CD4-positive, alpha-beta T cell (primary cell): ENCODE measurements at places on chromosomes 12 and 14.

DNA sequence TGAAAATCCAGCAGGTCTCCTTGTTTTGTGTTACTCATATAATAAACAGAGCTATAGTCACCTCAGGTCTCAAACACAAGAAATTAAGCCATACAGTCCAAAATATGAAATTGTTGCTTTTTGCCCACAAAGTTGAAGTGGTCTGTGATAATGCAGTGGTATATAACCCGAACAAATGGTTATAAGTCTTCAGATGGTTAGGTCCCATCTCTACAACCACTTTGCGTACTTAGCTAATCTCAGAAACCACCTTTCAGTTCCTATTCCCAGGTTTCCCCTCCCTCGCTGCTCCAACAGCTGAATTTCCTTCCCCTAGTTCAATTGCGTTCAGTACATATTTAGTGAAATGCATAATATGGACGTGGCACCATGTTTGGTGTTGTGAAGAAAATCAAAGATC, 3.3 kb upstream of the KCNA5 start:
- H3K4me3 ChIP-seq: no peak overlapping the region
- no peaks in the 10 kb centered on the region for H3K4me1 ChIP-seq
- H3K27ac ChIP-seq: no peak overlapping the region
- H3K36me3 ChIP-seq: no peaks in the 10 kb centered on the region
- H3K27me3 ChIP-seq: peaks cover 14% of the 10 kb centered on the region

DNA sequence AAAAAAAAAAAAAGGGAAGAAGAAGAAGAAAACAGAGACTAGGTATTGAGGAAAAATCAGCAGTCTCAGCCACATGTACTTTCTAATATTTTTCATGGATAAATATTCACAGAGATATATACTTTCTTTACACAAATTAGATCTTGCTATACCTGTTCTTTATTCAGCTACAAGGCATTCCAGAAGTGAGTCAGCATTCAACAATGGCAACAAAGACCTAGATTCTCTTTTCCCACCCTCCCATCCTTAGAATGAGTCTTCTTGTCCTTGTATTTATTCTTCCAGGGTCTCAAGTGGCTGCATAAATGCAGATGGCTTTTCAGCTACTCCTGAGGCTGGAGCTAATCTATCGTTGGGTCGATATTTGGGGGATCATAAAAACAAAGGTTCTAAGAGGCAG, 93.0 kb downstream of the NT5DC3 start:
- H3K4me3 ChIP-seq: no peak overlapping the region
- H3K27ac ChIP-seq: no peak overlapping the region
- no peak for DNase-seq
- H3K36me3 ChIP-seq: no peaks in the 10 kb centered on the region
- no peaks in the 10 kb centered on the region for H3K4me1 ChIP-seq
- H3K27me3 ChIP-seq: no peaks in the 10 kb centered on the region

- no peak overlapping the region for H3K4me3 ChIP-seq
- DNase-seq: no peak
- H3K36me3 ChIP-seq: peaks cover 51% of the 10 kb centered on the region
- H3K27me3 ChIP-seq: no peaks in the 10 kb centered on the region
Observed at GRCh38 chr14:77554207-77554606, 55.6 kb upstream of the ISM2 start.

- no peak for DNase-seq
- H3K27me3 ChIP-seq: no peaks in the 10 kb centered on the region
- H3K27ac ChIP-seq: peak overlapping the region; percentile 44
- H3K36me3 ChIP-seq: peaks cover 21% of the 10 kb centered on the region
- H3K4me1 ChIP-seq: peaks cover 93% of the 10 kb centered on the region
- no peak overlapping the region for H3K4me3 ChIP-seq
Observed at GRCh38 chr12:64653123-64653522, 42.8 kb downstream of the RASSF3 start.

- H3K27ac ChIP-seq: no peak overlapping the region
- H3K27me3 ChIP-seq: no peaks in the 10 kb centered on the region
- H3K4me3 ChIP-seq: no peak overlapping the region
- H3K36me3 ChIP-seq: peaks cover 45% of the 10 kb centered on the region
Observed at GRCh38 chr14:101927859-101928258, 36.5 kb upstream of the DYNC1H1 start.

DNA sequence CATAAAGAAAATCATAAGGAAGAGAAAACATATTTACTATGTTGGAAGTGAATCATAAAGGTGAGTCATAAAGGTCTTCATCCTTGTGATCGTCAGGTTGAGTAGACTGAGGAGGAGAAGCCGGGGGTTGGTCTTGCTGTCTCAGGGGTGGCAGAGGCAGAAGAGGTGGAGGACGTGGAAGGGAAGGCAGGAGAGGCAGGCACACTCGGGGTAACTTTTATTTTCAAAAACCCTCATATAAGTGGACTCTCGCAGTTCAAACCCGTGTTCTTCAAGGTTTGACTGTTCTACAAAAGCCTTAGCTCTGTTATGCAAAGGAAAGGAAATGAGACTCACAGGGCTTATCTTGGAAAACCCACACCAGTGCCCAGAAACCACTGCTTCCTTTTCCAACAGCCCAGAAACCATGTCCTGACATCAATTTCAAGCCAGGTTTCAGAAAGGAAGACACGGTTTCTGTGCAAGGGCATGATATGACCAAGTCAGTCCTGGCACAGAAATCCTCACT, 14.0 kb downstream of the SMCO2 start:
- H3K27ac ChIP-seq: no peak overlapping the region
- no peaks in the 10 kb centered on the region for H3K4me1 ChIP-seq

DNA sequence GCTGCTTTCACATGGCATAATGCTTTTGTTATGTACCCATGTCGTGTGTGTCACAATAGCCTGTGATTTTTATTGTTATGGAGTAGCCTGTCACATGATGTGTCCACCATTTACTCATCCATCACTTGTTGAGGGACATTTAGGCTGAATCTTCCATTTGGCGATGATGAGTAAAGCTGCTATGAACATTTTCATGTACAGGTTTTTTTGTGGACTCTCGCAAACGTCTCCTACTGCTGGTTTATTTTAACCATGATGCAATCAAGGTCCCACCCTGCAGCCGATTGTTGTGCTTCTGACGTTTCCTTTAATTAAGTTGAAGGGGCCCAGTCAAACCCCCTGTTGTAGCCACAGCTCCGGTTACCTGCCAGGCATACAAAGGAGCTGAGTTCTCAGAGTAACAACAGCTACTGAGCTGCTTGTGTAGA, 63.2 kb downstream of the ZNF664 start:
- no peak overlapping the region for H3K4me3 ChIP-seq
- no peak overlapping the region for H3K27ac ChIP-seq
- no peaks in the 10 kb centered on the region for H3K36me3 ChIP-seq
- no peaks in the 10 kb centered on the region for H3K4me1 ChIP-seq
- DNase-seq: no peak
- H3K27me3 ChIP-seq: no peaks in the 10 kb centered on the region

GRCh38 chr12:53940443-53941014, 1.9 kb downstream of the HOXC13 start:
- no peak for DNase-seq
- H3K4me1 ChIP-seq: peaks cover 21% of the 10 kb centered on the region
- no peak overlapping the region for H3K4me3 ChIP-seq
- no peaks in the 10 kb centered on the region for H3K36me3 ChIP-seq

- H3K27me3 ChIP-seq: no peaks in the 10 kb centered on the region
- no peaks in the 10 kb centered on the region for H3K36me3 ChIP-seq
- no peak for DNase-seq
- no peak overlapping the region for H3K27ac ChIP-seq
Observed at GRCh38 chr14:104801520-104802393, 856 bp downstream of the ZBTB42 start.

DNA sequence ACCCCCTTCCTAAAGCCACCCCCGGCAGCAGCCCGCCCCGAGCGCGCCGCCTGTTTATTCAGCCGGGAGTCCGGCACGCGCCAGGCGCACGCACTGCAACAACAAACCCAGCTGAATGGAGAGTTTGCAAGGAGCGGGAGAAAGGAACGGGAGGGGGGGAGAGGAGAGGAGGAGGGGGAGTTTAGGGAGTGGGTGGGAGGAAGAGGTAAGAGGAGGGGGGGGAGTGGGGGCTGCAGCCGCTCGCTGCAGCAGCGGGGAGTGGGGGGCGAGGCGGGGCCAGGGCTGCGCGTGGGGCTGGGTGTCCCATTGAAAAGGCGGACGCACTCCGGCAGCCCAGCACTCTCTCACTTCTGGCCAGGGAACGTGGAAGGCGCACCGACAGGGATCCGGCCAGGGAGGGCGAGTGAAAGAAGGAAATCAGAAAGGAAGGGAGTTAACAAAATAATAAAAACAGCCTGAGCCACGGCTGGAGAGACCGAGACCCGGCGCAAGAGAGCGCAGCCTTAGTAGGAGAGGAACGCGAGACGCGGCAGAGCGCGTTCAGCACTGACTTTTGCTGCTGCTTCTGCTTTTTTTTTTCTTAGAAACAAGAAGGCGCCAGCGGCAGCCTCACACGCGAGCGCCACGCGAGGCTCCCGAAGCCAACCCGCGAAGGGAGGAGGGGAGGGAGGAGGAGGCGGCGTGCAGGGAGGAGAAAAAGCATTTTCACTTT, at the start of gene ASCL1:
ASCL1 (plus strand) TSS at position 336 of the 712 bp plus-strand sequence. CDS start 571 bp downstream, outside the sequence.
- peak; percentile 14 for DNase-seq
- no peak within 1 kb of the TSS for H3K4me3 ChIP-seq
- H3K27me3 ChIP-seq: peaks cover 52% of the 10 kb centered on the region
- H3K36me3 ChIP-seq: no peaks in the 10 kb centered on the region
- H3K27ac ChIP-seq: no peak within 1 kb of the TSS
- H3K4me1 ChIP-seq: peaks cover 16% of the 10 kb centered on the region

GRCh38 chr12:123494124-123494851, 36.3 kb downstream of the SNRNP35 start:
- H3K4me3 ChIP-seq: no peak overlapping the region
- peaks cover 2% of the 10 kb centered on the region for H3K36me3 ChIP-seq
- H3K27me3 ChIP-seq: no peaks in the 10 kb centered on the region

DNA sequence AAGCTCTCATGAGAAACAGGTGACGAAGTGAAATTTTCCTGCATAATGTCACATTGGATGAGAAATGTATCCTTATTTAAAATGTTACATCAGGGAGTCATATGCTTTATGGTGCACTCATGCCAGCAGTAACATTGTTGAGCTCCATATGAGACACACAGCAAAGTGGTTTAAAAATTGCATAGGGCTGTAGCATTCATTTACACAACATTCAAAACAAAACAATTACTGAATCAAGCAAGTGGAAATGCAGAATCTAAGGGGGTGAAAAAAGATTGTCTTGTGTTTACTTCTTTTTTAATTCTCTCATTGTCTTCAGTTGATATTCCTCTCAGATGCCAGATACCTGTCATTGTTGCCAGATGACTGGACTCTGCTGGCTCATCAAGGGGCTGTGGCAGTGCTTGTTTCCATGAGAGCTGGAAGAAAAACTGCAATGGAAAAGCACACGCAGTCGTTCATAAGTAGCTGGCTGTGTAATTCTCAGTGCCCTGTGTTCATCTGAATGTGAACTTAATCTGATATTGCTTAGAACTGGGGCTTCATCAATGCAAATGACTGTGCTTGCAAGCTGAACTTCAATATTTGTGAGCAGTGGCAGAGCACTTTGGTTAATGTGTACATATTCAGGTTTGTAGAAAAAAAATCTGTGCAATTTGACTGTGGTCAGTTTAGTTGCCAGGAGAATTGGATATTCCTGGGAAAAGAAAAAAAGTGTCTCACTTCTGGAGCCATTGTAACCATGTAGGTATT, 305.6 kb downstream of the RAD51B start:
- H3K27ac ChIP-seq: no peak overlapping the region
- no peak for DNase-seq

GRCh38 chr12:5242440-5242839, 189.5 kb upstream of the NTF3 start:
- H3K27me3 ChIP-seq: no peaks in the 10 kb centered on the region
- no peaks in the 10 kb centered on the region for H3K4me1 ChIP-seq
- no peak for DNase-seq
- no peak overlapping the region for H3K4me3 ChIP-seq
- no peak overlapping the region for H3K27ac ChIP-seq

GRCh38 chr12:121668750-121669520, 519 bp downstream of the MORN3 start:
- peak; percentile 47 for DNase-seq
- H3K27ac ChIP-seq: no peak overlapping the region
- H3K4me1 ChIP-seq: peaks cover 83% of the 10 kb centered on the region
- peaks cover 4% of the 10 kb centered on the region for H3K36me3 ChIP-seq

GRCh38 chr12:67540920-67541624, 107.5 kb upstream of the DYRK2 start:
- peaks cover 11% of the 10 kb centered on the region for H3K4me1 ChIP-seq
- no peak overlapping the region for H3K27ac ChIP-seq
- no peaks in the 10 kb centered on the region for H3K27me3 ChIP-seq
- H3K4me3 ChIP-seq: no peak overlapping the region

GRCh38 chr12:46160981-46161690, 107.7 kb downstream of the SLC38A1 start:
- DNase-seq: no peak
- no peak overlapping the region for H3K27ac ChIP-seq
- H3K4me3 ChIP-seq: no peak overlapping the region
- no peaks in the 10 kb centered on the region for H3K27me3 ChIP-seq
- no peaks in the 10 kb centered on the region for H3K4me1 ChIP-seq
- no peaks in the 10 kb centered on the region for H3K36me3 ChIP-seq

DNA sequence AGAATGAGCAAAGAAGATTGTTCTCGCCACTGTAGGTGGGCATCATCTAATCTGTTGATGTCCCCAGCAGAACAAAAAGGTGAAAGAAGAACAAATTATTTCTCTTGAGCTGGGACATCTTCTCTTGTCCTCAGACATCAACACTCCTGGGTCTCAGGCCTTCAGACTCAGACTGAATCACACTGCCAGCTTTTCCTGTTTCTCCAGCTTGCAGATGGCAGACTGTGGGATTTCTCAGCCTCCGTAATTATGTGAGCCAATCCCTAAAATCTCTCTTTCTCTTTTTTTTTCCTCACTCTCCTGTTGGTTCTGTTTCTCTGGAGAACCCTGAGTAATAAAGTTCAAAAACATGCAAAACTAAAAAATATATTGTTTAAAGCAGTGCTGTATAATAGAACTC, 3.7 kb upstream of the TMPRSS12 start:
- no peak for DNase-seq
- no peaks in the 10 kb centered on the region for H3K4me1 ChIP-seq
- no peak overlapping the region for H3K4me3 ChIP-seq
- H3K27me3 ChIP-seq: no peaks in the 10 kb centered on the region

DNA sequence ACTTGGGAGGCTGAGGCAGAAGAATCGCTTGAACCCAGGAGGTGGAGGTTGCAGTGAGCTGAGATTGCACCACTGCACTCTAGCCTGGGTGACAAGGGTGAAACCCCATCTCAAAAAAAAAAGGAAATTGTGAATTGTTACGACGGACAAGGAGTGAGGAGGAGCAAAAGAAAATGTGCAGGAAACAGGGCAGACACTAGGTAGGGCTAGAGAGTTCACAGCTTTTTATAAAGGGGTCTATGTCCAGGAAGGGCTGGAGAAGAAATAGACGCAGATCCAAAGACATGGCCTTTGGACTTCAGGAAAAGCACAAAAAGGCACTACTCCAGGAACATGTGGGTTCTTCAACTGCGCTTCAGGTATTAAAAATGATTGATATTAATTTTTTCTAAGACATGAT, 34.4 kb downstream of the ATG14 start:
- H3K4me1 ChIP-seq: peaks cover 24% of the 10 kb centered on the region
- H3K4me3 ChIP-seq: no peak overlapping the region
- no peak overlapping the region for H3K27ac ChIP-seq
- H3K27me3 ChIP-seq: no peaks in the 10 kb centered on the region
- peaks cover 56% of the 10 kb centered on the region for H3K36me3 ChIP-seq
